ENCODE measurements at places on chromosomes 12 and 14.

- DNase-seq, result no peak
Measured at GRCh38 chr14:51333901-51334521, 94.0 kb downstream of the TMX1 start.

GRCh38 chr12:47832263-47832933 is 12.7 kb upstream of the HDAC7 start:
- no peak for DNase-seq

DNA sequence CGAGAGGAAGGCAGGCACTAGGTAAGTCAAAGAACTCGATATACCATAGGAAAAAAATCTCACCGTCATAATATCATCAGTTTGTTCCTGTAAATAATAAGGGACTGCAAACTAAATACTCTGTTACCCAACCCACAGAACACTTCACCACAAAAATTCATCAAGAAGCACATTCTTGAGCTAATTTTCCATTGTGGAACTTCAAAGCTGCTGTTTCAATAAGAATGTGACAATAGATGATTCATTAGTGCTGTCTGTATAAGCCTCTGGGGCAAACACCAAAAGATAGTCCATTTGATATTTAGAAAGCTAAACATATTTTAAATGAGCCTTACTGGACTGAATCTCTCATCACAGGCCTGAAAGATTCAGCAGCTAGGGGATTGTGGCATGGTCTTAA is 219.4 kb downstream of the KSR2 start:
- no peak for DNase-seq

DNA sequence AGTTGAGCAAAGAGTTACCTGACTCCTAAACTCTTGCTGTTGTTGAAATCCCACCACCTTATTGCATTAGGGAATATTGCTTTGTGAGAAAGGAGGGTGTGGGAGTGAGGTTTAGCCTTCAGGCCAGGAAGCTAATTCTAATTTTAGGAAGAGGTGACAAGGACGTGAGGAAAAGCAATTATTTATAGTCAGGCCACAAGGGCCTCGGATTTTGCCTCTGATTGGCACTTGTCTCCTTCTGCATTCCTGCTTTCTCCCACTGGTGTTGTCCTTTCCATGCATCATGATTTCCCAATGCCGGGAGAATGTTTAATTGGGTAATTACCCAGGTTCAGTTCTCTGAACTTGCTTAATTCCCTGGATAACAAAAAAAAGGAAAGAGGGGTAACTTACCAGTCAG is 37.9 kb upstream of the SLC38A2 start:
- DNase-seq, result no peak

DNA sequence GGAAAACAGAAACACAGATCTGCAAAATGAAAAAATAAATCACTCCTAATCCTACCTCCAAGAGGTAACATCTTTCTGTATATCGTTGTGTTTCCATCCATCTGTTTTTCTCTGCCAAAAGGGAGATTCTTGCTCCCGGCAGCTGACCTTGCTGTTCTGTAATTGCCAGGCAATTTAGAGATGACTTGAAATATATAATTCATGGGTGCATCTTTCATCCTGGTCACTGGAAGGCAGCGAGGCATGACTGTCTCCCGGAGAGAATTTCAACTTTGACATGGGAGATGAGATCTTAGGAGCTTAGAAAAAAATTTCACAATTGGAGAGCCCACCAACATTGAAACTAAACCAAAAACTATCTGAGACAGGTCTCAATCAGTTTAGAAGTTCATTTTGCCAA is 53.0 kb downstream of the WSCD2 start:
- DNase-seq, result no peak

- DNase-seq, result no peak
Measured at GRCh38 chr12:56601503-56601902, 28.6 kb downstream of the BAZ2A start.

DNA sequence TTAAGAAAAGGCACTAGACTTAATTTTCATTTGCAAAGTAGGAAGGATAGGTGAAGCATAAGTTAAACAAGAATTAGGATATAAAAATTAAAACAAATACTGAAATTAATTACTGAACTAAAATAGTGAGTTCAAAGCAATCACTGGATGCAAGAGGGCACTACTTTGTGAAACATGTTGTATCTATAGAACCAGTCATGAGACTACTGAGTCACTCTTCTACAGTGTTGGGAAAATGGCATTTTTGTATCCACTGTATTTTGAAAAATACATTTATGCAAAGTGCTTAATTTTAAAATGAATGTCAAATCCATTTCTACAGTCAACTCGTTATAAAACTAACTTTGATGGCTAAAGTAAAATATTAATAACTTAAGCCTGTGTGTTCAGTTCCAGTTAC is 47.9 kb downstream of the SEL1L start:
- DNase-seq, result no peak

DNA sequence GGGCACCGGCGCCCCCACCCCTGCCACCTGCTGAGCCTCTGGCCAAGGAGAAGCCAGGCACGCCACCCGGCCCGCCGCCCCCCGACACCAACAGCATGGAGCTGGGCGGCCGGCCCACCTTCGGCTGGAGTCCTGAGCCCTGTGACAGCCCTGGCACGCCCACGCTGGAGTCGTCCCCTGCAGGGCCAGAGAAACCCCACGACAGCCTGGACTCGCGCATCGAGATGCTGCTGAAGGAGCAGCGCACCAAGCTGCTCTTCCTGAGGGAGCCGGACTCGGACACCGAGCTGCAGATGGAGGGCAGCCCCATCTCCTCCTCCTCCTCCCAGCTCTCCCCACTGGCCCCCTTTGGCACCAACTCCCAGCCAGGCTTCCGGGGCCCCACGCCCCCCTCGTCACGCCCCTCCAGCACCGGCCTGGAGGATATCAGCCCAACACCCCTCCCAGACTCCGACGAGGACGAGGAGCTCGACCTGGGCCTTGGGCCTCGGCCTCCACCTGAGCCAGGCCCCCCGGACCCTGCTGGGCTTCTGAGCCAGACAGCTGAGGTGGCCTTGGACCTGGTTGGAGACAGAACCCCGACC is 6.5 kb downstream of the SETD1B start:
- no peak for DNase-seq

- no peak for DNase-seq
Measured at GRCh38 chr14:32564596-32564995, 235.5 kb downstream of the AKAP6 start.

- no peak for DNase-seq
Measured at GRCh38 chr12:57148469-57149244, 1.2 kb upstream of the LRP1-AS start.

DNA sequence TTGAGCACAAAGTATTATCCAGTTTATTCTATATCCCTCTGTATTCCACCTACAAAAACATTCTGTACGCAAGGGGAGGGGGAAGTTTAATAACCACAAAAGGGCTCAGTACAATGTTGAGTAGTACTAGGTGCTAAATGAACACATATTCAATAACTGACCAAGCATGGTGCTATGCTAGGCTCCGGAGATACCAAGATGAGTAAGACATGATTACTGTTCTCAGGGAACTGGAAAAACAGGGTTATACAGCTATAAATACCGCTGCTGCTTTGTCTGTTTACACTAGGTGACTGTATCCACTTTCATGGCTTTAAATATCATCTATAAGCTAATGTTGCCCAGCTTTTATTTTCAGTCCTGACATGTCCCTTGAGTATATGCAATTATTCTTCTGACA is 135.8 kb downstream of the INSM2 start:
- no peak for DNase-seq

DNA sequence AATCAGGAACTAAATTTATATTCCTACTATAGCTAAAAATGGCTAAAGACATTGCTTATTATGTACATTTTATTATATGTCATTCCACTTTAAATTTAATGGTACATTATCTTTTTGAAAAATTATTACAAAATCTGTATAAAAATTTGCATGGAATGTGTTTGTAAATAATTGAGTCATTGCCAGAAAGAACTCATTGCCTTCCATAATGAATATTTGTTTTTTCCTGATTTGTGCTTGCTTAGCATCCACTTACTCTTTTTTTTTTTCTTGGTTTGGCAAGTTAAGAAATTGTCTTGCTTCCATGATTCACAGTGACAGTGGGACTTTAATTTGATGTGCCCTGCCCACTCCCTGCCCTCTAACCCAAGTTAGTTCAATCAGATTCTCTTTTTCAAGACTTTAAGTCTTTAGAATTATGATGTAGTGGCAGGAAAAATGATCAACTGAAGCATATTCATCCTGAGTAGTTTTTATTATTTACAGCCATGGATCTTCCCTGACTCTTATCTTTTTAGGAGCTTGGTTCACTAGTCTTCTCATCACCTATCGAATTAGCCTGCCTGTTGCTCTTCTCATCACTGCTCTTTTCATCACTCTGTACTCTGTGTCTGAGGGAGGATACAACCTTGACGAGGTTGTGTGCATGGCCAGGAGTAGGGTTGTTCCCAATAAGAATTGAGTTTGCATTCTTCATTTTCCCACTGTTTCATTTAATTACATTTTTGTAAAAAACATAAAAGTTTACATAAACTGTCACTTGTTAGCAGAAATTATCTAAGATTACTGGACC is 442.0 kb downstream of the BTG1 start:
- no peak for DNase-seq

DNA sequence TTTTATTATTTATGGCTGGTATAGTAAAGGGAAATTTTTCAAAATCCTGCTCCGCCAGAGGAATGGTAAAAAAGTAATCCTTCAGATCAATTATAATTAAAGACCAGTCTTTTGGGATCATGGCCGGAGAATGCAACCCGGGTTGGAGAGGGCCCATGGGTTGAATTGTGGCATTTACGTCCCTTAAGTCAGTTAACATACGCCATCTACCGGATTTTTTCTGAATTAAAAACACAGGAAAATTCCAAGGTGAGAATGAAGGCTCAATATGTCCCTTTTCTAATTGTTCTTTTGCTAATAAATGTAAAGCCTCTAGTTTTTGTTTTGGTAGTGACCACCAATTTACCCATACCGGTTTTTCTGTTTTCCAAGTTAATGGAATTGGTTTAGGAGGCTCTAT is 602.8 kb downstream of the ALG10 start:
- DNase-seq, result no peak

DNA sequence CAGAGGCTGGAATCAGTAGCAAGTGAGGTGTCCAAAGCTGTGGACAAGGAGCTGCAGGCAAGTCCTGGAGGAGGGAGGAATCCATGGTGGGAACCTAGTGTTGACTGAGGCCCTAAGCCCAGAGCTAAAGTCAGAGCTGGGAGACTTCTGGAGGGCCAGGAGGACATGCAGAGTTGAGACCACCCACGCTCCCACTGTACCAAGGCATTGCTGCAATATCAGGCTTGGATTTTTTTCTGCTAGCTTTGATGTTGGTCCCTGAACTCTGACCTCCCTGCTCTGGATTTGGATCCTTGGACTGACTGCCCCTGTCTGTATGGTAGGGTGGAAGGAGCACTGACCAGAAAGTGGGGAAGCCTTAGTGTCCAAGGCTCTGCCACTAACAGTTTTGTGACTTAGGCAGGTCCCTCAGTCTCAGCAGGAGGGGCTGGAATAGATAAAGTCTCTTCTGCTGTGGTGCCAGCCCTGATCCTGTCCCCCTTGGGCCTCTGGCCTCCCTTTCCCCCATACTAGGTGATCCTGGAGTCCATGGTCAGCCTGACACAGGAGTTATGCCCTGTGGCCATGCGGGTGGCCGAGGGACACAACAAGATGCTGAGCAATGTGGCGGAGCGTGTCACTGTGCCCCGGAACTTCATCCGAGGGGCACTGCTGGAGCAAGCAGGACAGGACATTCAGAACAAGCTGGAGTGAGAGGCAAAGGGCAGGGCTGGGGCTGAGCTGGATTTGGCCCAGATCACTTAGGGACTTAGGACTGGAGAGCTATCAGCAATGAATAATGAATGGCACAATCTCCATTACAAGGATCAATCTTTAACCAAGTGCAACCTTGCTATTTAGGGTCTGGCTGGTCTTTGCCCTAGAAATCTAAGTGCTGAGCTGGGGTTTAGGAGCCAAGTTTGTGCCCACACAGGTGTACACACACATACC is 9.4 kb downstream of the CARMIL3 start:
- no peak for DNase-seq

GRCh38 chr14:31920989-31921650 is 156.0 kb upstream of the ARHGAP5 start:
- DNase-seq, result no peak

- DNase-seq, result no peak
Measured at GRCh38 chr12:24297516-24297915, 348.0 kb upstream of the SOX5 start.

GRCh38 chr12:56271031-56271430 is 4.3 kb downstream of the COQ10A start:
- no peak for DNase-seq

- no peak for DNase-seq
Measured at GRCh38 chr12:34384693-34385092, 362.4 kb downstream of the ALG10 start.

- DNase-seq, result peak; percentile 83
Measured at GRCh38 chr12:30926243-30927221, at the start of gene TSPAN11. TSPAN11 (plus strand) TSS chr12:30926748; CDS start chr12:30953992, 27,244 bp downstream.

DNA sequence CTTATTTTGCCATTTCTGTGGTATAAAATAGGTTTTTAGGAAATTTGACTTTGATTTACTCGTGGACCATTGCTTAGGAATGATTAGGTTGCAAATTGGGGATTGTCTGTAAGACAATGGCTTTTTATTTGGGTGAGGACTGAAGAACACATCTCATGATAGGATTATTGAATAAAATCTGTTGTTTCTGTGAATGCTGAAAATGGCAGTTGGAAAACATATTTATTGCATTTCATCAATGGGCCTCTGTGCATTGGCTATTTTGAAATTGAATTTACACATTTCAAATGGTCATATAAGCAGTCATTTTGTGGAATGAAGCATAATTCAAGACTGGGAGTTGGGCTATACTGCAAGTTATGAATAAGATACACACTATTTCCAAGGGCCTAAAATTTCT is 46.0 kb downstream of the FGD4 start:
- no peak for DNase-seq

- peak; percentile 65 for DNase-seq
Measured at GRCh38 chr12:3313675-3314663, 177.0 kb upstream of the PRMT8 start.

DNA sequence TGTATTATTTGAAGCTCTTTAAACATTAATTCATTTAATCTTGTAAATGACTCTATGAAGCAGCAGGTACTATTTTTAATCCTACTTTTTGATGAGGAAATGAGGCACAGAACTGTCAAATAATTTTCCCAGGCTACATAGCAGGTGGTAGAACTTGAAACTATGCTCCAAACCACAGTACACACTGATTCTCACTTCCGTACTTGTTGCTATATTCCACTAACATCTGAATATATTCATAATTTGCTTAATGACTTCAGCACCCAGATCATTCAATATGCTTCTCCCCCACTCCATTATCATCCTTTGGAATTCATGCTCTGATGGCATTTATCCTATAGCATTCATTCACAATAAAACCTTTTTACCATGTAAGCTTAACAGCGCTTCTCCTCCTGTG is 4.9 kb downstream of the ERGIC2 start:
- no peak for DNase-seq

- DNase-seq, result no peak
Measured at GRCh38 chr12:4506870-4507269, 31.8 kb upstream of the RAD51AP1 start.
